ENCODE measurements at places on chromosomes 6 and 20.
A peak's percentile ranks its signal among the peaks of the same experiment; 100 is the strongest.

- peak; percentile 65 for DNase-seq
Measured at GRCh38 chr6:157535340-157536222, 154.6 kb downstream of the ZDHHC14 start.

DNA sequence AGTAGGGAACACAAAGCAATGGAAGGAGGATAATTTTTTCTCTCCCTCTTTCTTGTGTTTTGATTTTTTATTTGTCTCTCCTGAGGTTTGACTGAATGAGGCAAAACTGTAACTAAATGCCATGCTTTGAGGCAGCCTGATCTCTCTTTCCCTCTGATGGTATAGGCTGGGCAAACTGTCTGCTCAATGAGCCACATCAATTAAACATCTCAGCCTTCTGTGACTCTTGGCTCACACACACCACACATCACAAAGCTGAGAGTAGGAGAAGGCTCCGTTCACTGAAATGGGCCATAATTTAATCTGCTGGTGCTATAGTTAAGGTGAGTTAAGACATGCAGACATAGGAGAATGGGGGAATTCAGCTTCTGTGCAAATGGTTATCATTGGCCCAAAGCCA is 28.1 kb upstream of the SCGN start:
- DNase-seq: no peak

- DNase-seq: peak; percentile 86
Measured at GRCh38 chr20:23161968-23162696, 76.0 kb upstream of the CD93 start.

DNA sequence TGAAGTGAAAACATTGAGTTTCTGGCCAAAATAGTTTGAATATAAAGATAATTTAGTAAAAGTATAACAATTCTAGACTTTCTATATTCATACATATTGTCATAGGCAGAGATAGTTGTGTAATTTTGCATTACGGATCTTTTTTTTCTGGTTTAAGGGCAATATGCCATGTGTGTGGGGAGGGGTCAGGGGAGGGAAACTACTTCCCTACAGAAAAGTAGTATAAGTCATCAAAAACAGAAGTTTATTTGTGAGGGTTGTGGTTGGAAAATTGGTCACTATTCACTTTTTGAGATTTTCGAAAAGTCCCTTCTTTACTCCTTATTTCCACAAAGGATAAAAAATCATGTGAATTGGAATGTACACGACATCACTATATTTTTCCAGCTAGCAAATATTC is 288.2 kb upstream of the PREP start:
- peak; percentile 1 for DNase-seq

- peak; percentile 75 for DNase-seq
Measured at GRCh38 chr20:35490736-35491181, 35.4 kb downstream of the CEP250 start.

GRCh38 chr20:41147767-41148191 is 10.4 kb downstream of the PLCG1 start:
- DNase-seq: no peak

- no peak for DNase-seq
Measured at GRCh38 chr6:38686270-38687042, 16.5 kb downstream of the GLO1 start.

- DNase-seq: peak; percentile 69
Measured at GRCh38 chr20:62929051-62929538, 2.8 kb upstream of the DIDO1 start.

DNA sequence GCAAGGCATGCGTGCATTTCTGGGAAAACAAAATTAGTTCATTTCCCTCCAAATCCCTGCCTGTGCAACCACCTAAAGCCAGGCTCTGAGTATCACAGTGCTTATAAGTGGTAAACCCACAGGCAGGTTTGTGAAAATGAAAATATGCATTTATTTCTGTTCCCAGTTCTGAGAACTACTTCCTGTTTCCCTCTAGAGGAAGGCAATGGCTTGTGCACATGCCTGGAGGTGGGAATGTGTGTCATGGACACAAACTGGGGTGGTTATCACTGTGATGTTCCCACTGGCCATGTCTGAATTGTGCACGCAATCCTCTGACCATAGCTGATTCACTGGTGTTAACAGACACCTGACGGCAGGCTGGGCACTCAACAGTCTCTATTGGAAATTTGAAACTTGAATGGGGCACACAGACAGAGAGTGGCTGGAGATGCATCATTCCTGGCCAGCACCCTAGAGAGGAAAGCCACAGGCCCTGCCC is 26.3 kb downstream of the FAM110A start:
- DNase-seq: no peak

GRCh38 chr6:1281746-1282145 is 30.2 kb upstream of the FOXQ1 start:
- no peak for DNase-seq

DNA sequence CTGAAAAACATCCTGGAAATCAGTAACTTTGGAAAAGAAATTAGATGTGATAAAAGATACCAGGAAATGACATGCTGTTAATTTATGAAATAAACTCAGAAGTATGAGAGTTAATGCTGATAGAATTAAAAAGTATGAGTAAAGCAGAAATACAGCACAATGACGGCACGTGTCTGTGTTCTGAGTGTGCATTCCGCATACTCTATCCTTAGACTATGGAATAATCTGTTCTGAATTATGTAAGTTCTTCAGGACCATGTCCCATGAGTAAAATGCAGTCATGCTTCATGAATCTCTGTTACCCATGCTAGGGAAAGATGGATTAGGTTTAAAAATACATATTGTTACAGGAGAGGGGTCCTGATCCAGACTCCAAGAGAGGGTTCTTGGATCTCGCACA is 21.7 kb downstream of the HECA start:
- DNase-seq: no peak

DNA sequence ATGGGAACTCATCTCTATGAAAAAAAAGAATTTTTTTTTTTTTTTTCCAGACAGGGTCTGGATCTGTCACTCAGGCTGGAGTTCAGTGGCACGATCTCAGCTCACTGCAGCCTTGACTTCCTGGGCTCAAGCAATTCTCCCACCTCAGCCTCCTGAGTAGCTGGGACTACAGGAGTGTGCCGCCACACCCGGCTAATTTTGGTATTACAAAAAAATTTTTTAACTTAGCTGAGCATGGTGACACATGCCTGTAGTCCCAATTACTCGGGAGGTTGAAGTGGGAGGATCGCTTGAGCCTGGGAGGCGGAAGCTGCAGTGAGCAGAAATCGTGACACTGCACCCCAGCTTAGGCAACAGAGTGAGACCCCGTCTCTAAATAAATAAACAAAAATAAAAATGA is 7.5 kb downstream of the DEF6 start:
- no peak for DNase-seq

DNA sequence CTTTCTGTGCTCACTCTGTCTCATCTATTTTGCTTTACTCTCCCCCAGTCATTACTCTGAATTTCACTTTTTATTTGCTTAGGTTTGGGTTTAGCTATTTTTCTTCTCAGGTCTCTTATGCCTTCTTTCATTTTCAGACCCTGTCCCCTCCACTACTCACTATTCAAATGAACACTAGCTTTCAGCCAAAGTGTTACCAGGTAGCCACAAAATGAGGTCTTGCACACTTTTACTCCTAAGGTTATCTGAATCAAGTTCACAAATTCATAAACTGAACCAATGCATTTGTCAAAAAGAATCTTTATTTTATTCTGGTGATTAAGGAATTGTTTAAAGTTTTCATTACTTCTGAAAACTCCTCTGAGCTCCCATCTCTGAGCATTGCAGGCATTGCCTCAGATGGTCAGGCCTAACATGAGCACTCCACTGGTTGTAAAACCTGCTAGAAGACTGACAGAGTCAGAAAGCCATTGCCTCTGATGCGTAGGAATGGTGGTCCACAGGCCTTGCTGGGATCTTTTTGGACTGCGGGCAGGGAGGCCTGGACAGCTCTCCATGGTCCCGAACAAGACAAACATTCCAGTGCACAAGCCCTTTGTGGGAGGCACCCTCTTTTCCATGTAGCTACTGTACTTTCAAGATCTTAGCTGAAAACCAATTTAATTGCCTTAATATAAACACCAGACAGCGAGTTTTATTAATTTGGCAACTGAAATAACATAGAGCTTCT is 48.5 kb downstream of the FYN start:
- DNase-seq: no peak

GRCh38 chr20:1818895-1819294 is 76.3 kb upstream of the SIRPA start:
- DNase-seq: no peak

DNA sequence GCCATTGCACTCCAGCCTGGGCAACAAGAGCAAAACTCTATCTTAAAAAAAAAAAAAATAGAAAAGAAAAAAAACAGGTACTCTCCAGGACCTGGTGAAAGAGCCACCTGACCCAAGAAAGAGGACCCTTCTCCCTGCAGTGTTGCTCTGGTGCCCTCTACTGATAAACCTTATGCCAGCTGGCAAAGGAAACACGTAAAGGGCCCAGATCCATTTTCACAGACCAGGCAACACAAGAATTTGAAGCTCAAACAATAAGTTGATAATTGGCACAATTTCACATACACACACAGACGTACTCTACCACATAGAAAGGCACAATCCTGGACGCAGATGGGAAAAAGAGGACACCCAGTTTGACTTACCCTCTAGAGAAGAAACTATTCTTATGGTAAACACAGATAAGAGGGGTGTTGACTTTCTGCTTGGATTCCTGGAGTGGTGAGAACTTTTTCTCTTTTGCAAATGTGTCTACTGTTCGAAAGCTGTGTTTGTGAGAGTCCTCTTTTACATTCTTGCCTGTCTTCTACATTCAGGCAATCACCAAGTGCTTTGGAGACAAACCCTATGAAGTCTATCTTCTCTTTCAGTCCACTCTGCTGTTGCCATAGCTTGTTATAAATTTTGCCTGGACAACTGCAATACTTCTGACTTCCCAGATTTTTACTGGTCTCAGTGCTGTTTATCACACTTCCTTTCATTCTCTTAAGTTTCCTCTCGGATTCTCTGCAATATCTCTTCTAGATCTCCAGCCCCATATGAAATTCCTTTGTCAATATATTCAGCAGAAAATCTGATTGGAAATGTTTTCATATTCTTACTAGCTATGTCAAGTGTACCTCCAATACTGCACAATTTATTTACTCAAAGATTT is 6.4 kb upstream of the SNRPB start:
- DNase-seq: peak; percentile 43

DNA sequence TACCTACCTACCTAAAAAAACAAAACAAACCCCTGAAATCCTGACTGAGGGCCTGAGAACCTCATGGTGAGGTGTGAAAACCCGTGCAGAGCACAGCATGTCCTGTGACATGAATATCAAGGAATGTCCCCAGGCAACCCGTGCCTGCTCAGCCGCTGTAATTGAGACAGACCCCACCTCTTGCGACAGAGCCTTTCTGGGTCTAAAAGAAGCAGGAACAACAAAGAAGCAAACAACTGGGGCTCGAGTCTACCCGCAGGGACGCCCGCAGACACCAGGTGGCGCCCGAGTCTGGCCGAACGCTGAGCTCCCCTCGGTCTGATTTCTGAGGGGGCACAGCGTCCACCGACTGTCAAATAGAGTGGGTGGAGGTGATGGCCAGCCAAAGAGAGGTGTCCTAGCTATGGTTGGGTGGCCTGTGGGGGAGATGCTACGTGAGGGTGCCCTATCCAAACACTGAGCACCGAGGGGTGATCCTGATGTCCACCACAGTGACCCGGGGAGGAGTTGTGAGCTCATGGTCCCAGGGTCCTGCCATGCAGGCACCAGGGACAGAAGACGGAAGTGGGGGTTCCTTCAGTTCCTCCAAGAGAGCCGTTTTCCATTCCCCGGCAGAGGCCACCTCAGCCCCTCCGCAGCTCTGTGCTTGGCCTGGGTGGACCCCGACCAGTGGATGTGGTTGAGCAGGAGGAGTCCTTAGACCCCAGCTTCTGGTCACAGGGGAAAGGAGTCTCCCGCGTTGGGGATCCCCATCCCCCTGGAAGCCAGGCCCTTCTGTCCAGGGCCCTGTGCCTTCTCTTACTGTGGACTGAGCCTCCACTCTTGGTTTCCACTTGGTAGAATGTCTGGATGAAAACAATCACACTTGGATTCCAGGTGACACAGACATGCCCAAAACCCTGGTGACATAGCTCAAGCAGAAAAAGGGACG is 268.2 kb downstream of the CDC5L start:
- DNase-seq: peak; percentile 80

DNA sequence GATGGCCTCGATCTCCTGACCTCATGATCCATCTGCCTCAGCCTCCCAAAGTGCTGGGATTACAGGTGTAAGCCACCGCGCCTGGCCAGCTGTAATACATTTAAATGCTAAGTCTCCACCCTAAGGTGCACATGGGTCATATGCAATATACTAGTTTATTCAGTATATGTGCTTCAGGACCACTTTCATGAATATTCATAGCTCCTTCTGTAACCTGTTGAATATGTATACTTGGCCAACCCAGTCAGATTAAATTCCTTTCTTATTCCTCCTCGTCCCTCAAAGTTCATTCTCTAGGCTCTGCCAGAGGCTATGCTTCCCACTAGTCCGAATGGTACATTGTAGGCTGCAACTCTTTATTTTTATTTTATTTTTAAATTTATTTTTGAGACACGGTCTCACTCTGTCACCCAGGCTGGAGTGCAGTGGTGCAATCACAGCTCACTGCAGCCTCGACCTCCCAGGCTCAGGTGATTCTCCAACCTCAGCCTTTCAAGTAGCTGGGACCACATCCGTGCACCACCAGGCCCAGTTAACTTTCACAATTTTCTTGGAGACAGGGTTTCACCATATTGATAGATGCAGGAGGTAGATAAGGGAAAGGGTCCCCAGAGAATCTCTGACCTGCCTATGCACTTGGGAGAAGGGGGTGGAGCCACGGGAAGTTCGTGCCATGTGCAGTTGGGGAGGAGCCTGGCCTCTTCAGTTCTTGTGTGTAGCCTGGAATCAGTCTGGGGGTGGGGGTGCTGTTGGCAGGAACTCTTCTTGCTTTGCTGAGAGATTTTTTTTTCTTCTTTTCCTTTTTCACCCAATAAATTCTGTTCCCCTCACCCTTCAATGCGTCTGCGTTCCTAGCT is 41.3 kb upstream of the DDR1 start:
- DNase-seq: no peak

DNA sequence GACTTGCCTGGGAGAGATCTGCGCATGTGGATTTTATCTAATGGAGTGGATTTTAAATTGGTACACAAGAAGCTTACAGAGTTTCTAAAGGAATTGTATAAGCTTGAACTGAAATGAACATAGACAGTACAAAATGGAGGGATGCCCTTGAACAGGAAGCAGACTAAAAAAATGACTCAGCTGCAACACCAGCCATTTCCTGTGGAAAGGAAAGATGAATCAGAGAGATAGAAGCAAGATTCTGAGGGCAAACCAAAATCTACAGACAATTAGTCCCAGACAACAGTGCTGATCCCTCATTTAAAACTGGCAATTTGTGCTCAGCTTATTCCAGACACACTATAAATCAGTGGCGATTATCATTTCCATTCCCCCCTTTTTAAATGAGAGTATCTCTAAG is 114.6 kb upstream of the TCF21 start:
- no peak for DNase-seq

- no peak for DNase-seq
Measured at GRCh38 chr6:71290611-71291010, 2.0 kb downstream of the OGFRL1 start.
